ENCODE measurements at places on chromosomes 12 and 14.

- no peak for DNase-seq
Measured at GRCh38 chr12:49413010-49413409, 45.7 kb downstream of the SPATS2 start.

GRCh38 chr14:86430853-86431252 is 900.9 kb downstream of the FLRT2 start:
- no peak for DNase-seq

- no peak for DNase-seq
Measured at GRCh38 chr12:62631471-62632410, 165.1 kb downstream of the MON2 start.

DNA sequence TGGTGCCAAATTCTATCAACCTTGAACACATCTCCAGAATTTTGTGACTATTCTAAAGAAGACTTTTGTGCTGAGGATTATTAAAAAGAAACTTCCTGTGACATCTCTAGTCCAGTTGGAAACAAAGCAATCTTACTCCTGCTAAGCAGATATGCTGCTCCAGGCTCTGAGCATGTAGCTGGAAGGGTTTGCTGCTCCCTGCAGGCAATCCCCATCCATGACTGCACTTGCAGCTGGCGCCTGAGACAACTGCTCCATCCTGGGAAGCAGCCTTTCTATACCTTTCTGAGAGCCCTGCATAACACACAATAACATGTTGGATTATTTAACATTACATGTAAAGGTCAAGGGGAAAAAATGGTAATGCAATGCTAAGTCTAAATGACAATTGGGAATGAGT is 105.1 kb downstream of the NDUFA12 start:
- DNase-seq = no peak

- DNase-seq = no peak
Measured at GRCh38 chr12:32211900-32212156, 105.2 kb downstream of the BICD1 start.

All from T-helper 2 cell (primary cell).